ENCODE measurements at places on chromosomes 7 and 10.

GRCh38 chr10:71921324-71922027, 42.7 kb upstream of the CHST3 start:
- DNase-seq = no peak

DNA sequence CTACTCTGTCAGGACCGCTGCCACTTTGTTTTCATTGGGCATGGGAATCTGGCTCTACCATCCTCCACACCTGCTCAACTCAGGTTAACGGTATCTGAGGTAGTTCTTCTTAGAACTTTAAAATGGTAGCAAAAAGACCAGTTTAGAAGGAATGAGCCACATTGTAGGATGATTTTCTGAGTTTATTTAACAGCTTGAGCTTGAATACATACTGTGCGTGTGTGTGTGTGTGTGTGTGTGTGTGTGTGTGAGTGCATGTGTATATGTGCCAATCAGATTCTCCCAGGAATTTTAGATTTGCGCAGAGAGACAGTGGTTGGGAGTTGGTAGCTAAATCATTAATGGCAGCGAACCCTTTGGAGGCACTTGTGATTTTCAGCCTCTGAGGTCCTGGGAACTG, 81.4 kb downstream of the SPAG6 start:
- no peak for DNase-seq

DNA sequence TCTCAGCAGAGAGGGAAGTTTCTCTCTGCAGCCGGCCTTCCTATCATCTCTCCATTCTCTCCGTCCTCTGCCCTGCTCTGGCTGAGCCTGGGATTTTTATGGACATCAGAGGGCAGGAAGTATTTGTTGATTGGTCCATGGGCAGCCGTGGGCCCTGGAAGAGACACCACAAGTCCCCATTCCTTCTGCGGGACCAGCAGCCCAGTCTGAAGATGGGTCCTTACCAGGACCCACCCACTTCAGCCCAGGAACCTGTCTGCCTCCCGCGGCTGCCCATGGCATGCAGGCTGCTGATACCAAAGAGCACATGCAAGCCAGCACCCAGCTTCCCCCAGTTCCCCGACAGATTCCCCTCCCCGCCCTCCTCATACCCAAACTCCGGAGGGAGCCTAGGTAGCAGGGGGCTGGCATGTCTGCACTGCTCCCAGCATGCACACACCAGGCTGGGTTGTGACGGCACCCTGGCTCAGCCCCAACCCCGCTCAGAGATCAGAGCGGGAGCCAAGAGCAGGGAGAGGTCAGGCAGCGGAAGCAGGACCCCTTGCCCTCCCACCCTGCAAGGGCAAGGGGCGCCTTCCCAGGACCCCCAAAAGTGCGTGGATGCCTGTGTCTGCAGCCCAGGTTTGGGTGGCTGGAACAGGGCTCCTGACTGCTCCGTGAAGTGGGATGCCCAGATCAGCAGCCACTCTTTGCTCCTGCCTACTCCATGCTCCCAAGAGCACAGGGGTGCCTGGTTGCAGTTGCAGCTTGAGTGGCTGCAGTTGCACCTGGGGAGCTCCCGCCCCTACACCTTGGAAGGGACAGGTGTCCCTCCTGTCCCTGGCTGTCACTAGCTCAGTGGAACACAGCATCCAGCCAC, 538.6 kb upstream of the POT1 start:
- no peak for DNase-seq

DNA sequence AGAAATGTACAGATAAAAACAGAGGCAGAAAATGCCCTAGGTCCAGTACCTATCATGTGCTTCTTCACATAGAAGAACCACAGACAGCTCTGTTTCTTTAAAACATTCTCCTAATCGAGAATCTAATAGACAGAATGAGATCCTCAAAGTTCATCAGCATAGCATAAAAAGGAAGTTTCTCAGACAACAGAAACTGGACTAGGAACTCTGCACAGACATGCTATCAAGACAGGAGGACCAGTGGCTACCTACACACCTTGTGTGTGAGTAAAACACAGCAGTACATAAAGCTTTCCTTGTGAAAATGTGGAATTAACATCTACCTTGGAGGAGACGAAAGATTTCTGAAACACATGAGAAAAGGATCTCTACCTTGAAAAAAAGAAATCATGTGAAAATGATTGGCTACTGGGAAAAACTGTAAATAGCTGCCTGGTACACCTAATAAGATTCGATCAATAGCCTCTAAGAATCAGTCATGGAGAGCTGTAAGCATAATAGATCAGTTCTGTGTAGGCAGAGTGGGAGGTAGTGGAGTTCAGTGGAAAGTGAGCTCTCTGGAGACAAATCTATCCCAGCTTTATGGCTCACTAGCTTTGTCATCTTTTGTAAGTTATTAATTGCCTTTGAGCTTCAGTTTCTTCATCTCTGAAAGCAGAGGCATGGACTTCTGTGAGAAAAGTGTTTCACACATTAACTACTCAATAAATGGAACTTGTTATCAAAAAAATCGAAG, 26.7 kb downstream of the ELAPOR2 start:
- no peak for DNase-seq

DNA sequence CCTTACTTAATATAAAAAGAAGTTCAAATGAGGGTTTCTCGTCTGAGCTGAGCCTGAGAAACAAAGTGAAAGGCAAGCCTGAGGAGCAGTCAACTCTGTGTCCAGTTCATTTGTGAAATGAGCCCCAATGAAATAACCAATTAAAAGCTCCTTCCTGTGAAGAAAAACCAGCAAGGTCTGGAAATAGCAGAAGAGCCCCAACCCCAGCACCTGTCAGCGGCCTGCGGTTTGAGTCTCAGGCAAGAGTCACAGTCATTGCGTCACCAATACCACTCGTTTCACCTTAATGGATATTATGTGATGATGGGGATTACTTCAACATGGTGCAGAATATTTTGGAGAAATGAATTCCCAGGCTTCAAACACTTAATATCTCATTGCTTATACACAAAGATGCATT, 211.3 kb upstream of the DPP6 start:
- no peak for DNase-seq

DNA sequence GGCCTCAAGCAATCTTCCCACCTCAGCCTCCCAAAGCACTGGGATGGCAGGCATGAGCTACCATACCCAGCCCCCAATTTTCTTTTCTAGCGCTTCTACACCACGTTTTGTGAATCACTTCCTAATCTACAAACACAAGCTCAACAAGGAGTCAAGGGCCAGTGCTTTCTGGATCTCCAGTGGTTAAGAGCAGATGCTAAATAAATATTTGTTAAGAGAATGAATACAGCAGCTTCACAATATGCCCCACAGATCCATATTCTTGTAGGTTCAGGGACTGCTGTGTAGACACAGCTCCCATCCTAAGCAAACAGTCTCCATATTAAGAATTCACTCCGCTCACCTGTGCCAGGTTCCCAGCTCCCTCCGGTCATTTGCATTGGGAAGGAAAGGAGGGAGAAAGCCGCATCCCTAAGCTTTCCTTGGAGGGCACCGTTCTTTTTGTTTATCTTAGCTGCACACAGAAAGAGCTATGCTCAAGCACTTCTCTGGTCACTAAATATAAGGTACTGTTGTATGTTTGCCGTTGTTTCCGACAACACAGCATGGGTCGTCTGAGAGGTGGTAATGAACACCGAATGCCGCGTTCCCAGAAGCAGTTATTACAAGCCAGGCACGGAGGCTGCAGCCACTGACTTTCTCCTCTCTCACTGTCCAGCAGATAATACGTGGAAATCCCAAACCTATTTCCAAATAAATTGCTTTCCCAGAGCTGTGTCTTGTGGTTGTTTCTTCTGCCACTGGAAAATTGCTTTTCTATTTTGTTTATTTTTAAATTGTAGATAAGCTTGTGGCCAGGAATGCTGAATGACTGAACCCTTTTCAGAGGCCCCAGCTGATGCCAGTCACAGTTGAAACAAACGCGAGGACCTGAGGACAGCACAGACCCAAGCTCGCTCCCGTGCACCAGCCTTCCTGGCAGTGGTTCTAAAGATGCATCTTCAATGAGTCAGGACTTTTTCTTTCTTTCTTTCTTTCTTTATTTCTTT, 217.1 kb downstream of the PRPF18 start:
- DNase-seq = no peak

DNA sequence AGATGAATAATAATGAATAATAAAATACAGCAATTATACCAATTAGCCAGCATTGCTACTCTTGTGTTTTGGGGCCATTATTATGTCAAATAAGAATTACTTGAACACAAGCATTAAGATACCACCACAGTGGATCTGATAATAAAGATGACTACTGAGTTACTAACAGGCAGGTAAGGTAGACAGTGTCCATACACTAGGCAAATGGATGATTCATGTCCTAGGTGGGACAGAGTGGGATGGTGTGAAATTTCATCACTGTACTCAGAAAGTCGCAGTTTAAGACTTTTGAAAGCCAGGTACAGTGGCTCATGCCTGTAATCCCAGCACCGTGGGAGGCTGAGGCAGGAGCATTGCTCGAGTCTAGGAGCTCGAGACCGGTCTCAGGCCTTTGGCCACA, 8.7 kb upstream of the UNC5B start:
- no peak for DNase-seq

DNA sequence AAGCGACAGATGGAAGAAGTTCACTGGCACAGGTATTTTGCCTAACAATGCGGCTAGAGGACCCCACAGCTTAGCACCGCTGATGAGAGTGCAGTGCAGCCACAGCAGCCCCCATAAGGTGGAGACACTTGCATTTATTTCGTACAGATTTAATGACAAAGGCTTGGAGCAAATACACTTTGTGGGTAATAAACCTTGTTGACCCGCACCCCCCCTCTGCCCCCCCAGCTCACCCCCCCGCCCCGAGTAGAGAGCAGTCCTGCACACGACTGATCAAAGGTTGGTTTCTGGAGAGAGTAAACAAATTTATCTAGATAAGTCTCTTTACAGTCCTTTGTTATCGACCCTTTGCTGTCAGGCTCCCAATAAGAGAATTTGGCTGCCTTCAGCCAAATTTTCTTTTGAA, 96.7 kb upstream of the LRGUK start:
- no peak for DNase-seq

GRCh38 chr7:43691611-43692010, 37.7 kb downstream of the COA1 start:
- no peak for DNase-seq

GRCh38 chr7:30930621-30931020, 19.0 kb downstream of the AQP1 start:
- no peak for DNase-seq

- DNase-seq = no peak
Observed at GRCh38 chr7:95011995-95012394, 104.6 kb downstream of the PPP1R9A start.

GRCh38 chr7:43586251-43586900, 3.5 kb downstream of the STK17A start:
- DNase-seq = no peak

GRCh38 chr7:19410106-19410505, 264.9 kb upstream of the FERD3L start:
- DNase-seq = no peak

GRCh38 chr10:108755646-108756045, 1167.7 kb downstream of the XPNPEP1 start:
- no peak for DNase-seq

DNA sequence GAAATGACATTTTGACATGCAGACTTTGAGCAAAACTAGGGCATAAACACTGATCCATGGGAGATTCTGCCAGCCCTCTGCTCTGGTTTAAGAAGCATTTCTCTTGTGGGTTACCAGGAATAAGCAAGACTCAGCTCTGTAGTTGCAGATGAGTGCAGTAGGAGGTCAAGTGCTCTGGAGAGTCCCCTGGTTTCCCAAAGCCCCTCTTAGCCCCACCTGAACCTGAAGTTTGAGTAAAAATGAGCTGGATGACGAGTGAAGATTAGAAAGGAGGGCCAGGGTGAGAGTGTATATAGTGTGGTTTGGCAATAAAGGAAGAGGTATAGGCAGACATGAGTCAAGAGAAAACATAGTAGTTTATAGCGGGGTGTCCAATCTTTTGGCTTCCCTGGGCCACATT, 220.3 kb downstream of the ARL4A start:
- no peak for DNase-seq

DNA sequence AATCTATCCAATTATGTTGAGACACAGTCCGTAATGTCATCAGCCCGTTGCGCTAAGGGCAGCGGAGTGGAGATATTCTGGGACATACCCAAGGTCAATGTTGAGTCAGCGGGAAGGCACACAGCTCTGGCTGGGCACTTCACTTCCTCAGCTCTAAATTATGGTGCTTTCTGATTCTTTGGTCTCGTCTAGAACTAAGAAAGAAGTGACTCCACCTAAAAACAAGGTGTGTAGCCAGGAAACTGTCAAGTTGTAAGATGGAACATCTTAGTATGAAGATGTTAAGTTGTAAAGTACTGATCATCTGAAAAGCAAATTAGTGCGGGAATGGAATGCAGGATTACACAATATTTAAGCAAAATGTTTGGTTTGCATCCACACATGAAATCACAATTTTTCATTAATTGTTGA, 43.1 kb downstream of the BAIAP2L1 start:
- no peak for DNase-seq

DNA sequence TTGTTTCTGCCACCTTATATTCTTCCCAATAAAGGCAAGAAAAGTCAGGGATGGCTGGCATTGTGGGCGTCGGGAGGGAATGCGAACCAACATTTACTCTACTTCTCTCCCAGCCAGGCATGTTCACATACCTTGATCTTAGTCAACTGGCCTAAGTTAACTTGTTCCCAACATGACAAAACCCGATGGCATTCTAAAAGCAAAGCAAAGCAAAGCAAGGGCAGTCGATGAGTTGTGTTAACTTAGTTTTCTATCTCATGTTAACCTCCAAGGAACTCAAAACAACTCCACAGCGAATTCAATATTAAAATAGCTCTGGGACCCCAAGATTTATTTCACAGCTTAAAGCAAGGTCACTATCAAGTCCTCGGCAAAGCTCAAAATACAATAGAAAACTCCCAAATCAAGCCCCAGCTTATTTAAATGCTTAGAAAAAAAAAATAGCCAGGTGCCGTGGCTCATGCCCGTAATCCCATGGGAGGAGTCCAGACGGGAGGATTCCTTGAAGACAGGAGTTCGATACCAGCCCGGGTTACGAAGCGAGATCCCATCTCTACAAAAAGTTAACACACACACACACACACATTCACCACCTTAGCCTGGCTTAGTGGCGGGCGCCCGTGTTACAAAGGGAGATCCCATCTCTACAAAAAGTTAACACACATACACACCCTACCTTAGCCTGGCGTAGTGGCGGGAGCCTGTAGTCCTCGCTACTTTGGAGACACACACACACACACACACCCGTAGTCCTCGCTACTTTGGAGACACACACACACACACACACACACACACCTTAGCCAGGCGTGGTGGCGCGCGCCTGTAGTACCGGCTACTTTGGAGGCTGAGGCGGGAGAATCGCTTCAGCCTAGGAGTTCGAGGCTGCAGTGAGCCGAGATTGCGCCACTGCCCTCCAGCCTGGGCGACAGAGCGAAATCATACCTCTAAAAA, 901 bp upstream of the CCNY start:
- DNase-seq = no peak
